ENCODE measurements at places on chromosomes 3 and 15. TPM values are rescaled to one million over a fixed set of nuclear protein-coding genes. Genes with fewer than 3 reads are reported as not detected.

- DNase-seq = no peak
These were observed 36.1 kb upstream of the MCF2L2 start for GRCh38 chr3:183464480-183464879.

GRCh38 chr3:66228707-66229106 is 7.9 kb downstream of the SLC25A26 start:
- DNase-seq = no peak

GRCh38 chr3:125240496-125240895 is 27.9 kb upstream of the SLC12A8 start:
- DNase-seq = no peak

DNA sequence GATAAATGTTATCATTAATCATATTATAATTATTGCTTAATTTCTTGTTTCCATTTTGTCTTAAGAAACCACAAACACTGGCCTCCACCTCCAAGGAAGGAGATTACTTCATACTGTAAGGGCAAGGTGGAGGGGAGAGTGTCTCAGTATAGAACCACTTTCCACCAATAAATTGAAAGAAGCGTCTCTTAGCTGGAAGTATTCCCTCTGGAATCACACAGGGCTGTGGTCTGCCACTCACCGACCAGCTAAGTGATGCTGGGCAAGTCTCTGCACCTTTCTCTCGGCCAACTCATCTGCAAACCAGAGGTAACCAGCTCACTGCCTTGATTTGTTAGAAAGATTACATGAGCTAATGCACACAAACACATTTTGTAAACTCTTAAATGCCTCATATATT is 63.1 kb downstream of the EIF4E3 start:
- no peak for DNase-seq

GRCh38 chr3:67875858-67876257 is 221.4 kb upstream of the SUCLG2 start:
- DNase-seq = no peak

- DNase-seq = no peak
These were observed 24.3 kb downstream of the ZDHHC19 start for GRCh38 chr3:196186651-196187573.

GRCh38 chr3:100260081-100260684 is 609 bp upstream of the TBC1D23 start:
- no peak for DNase-seq

GRCh38 chr15:85477730-85478129 is 97.3 kb downstream of the AKAP13 start:
- DNase-seq = no peak

DNA sequence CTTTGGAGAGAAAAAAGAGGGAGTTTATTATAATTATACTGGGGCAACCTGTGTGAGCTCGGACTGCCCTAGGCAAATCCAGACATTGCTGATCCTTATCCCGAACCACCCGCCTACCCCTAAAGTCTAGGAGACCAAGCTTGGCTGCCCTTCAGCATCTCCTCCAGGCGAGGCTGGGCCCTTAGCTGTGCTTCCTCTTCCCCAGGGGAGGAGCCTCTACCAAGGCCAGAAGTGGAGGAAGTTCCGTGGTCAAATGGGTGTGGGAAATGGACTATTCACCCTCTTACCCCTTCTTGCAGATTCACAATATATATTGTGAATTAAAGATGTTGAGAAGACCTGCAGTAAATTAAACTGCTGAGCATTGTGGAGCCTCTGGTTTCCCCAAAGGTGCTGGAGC is 158.3 kb upstream of the HES1 start:
- no peak for DNase-seq

DNA sequence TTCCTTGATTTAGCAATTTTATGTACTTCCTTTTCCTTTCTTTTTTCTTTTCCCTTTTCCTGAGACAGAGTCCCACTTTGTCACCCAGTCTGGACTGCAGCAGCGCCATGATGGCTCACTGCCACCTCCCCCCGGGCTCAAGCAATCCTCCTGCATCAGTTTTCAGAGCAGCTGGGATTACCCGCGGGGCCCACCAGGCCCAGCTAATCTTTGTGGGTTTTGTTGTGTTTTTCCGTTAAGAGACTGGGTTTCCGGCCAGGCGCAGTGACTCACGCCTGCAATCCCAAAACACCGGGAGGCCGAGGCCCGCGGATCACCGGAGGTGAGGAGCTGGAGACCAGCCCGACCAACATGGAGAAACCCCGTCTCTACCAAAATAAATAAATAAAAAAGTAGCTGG is 17.7 kb downstream of the GOLGA8S start:
- no peak for DNase-seq

- no peak for DNase-seq
These were observed 575 bp upstream of the PCYT1A start for GRCh38 chr3:196288141-196288460.

- DNase-seq = no peak
These were observed 23.7 kb downstream of the STAG1 start for GRCh38 chr3:136728473-136728872.

DNA sequence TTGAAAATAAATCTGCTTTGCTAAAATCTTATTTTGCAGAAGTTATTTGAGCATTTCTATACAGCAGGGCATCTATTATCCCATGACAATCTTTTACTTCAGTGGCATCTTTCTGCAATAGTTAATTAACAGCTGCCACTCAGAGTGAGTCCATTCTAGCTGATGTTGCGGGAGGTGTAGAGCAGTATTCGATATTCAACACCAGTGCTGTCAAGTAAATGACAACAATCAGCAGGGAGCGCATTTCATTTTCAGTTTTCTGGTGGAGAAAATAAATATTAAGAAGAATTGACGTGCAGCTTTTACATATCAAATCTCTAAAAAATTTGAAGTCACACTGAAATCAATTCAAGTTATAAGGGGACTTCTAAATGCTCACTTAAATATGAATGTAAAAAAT is 286.2 kb downstream of the CTNNB1 start:
- DNase-seq = no peak

- no peak for DNase-seq
These were observed 12.0 kb upstream of the ATP1B3 start for GRCh38 chr3:141864281-141864970.

DNA sequence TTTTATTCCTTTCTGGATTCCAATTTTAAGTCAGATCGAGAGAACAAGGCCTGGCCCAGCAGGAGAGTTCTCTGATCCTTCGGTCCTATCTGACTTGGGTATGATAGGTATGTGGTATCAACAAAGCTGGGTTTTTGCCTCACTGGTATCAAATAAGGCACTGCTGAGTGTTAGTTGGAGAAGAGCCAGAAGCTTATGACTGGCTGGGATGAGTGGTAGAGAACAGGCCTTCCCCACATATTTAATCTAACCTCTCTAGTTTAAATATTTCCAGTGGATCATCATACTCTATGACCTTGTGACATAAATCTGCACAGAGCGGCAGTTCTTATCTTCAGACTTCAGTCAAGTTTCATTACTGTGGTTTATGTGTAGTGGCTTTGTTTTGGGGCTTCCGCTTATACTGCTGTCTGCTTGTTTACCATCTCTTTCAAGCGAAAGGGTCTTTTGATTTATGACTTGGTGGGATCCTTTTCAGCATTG is 164.5 kb downstream of the PTPRG start:
- DNase-seq = no peak

- no peak for DNase-seq
These were observed 114.6 kb downstream of the NFKBIZ start for GRCh38 chr3:101963902-101964362.

DNA sequence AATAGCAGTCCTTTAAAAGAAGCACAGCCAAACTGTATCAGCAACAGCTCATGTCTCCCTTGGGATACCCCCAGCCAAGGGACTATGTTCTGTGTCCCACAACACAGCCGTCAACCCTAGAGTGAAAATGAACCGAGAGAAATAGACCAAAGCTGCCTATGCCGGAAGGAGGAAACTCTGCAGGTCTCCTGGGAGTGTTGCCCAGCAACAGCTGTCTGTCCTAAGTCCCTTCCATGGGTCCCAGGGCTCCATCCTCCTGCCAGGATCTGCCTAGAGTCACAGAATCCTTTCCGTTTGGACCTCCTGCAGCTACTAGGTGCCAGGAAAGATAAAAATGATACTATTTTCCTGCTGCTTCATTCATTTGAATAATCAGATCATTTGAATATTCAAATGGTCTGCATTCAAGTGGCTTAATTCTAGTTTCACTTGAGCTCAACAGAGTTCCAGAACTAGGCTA is 53.1 kb downstream of the TRANK1 start:
- DNase-seq = no peak

GRCh38 chr15:52567871-52568600 is 794 bp downstream of the ARPP19 start:
- peak; percentile 31 for DNase-seq

DNA sequence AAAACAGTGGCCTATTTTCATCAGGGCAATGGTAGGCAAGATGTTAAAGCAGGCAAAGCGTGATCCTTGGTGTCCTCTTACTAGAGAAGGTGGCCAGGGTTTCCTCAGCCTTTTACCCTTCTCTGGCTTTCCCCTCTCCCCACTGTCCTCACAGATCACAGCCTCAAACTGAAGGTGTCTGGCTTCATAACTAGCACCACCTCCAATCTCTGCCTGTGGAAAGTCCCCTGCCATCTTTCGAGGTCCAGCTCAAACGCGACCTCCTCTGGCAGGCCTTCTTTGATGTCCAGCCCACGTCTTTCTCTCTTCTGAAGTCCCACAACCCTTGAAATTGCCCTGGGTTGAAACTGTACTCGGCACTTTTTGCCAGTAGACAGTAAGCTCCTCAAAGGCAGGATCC is 35.9 kb downstream of the CYP19A1 start:
- no peak for DNase-seq

- no peak for DNase-seq
These were observed 101.0 kb upstream of the C3orf80 start for GRCh38 chr3:160124224-160124623.

DNA sequence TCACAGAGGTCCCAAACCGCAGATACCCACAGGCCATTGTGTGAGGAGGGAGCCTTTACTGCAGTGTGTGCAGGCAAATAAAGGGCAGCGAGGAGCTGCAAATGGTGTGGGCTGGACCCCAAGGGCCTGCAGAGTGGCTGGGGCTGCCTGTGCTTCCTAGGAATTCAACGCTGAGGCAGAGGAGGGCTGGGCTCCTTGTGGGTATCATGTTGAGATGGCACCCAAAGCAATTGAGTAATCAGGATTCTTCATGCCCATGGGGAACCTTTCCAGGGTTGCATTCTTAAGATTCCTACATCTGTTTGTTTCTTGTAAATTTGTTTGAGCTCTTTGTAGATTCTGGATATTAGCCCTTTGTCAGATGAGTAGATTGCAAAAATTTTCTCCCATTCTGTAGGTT is 85.4 kb upstream of the LIPC start:
- DNase-seq = no peak

DNA sequence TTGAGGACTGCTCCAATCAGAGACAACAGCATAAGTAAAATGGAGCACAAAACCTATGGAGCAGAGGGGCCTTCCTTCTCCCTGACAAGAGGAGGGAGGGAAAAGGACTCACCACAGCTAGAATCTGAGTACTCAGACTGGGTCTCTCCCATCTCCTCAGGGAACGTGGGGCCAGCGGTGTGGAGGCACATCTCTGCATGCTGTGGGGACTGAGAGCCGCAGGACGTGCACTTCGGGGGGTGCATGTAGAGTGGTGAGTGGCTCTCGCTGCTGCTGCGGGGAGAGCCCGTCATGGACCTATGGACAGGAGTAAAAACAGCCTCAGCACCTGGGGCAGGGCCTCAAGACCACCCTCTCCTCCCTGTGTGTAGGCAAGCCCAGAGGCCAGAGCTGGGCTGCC is 17.0 kb downstream of the BCL6 start:
- DNase-seq = no peak

Gene IMP3
- total RNA-seq = 81.4 TPM

Gene NUSAP1
- total RNA-seq = 310 TPM

Gene RYR3
- not detected for total RNA-seq

Gene LDHAL6B
- not detected for total RNA-seq

Gene FBN1
- 1.1 TPM for total RNA-seq

Gene GP5
- 1.1 TPM for total RNA-seq

Gene LRRC31
- not detected for total RNA-seq

Gene MANF
- 131 TPM for total RNA-seq

Gene CILP
- total RNA-seq = 0.12 TPM

Gene CLDN1
- total RNA-seq = not detected

Gene ZCWPW2
- total RNA-seq = 0.50 TPM

Gene TF
- 0.21 TPM for total RNA-seq
